T-helper 1 cell (primary cell): ENCODE measurements at places on chromosomes 3 and 15.

DNA sequence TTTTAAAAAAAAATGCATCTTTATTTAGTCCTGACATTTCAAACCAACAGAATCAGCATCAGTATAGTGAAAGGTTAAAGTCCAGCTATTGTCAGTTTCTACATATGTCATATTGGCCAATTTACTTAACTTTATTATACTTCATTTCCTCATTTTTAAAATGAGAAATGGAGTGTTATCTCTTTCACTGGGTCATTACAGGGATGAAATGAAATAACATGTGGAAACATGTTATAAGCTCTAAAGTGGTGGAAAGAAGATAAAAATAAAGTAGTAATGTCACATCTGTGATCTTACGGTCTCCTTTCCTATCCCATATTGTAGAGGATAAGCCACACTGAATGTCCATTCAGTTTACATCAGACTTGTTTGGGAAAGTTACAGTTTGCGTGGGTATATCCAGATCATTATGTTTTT is 780.1 kb downstream of the TUSC7 start:
- no peak for DNase-seq

DNA sequence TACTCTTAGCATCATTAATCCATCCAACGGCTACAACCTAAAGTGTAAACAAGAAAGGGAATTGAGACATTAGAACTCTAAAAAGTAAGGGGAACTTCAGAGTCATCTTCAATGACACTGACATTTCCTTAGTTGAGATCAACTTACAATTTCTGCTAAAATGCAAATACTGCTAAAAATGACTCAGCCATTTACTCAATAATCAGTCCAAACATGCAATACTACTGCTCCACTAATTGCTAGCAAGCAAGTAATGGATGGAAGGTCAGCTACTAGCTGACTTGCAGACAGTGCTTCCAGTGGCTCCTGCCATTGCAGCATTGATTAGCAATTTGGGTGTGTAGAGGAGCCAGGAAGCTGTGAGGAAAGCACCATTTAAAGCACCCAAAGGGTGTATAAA is 28.4 kb downstream of the CD200R1L start:
- no peak for DNase-seq

DNA sequence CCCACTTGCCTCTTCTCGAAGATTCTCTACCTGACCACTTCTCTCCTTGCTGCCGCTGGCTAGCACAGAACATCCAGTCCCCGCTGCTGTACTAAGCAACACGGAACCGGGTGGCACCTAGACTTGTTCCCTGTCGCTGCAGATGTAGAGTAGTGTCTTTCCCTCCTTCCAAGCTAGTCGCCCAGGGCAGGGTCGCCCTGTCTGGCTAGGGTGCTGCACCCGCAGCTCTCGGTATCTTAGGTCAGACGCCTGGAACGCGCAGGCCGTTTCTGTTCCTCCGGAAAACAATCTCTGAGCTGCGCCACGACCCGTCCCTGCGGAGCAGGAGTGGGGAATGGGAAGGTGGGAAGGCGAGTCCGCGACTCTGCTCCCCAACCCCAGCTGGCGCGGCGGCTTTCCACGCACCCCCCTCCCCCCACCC is 758 bp upstream of the SNX33 start:
- DNase-seq = no peak

DNA sequence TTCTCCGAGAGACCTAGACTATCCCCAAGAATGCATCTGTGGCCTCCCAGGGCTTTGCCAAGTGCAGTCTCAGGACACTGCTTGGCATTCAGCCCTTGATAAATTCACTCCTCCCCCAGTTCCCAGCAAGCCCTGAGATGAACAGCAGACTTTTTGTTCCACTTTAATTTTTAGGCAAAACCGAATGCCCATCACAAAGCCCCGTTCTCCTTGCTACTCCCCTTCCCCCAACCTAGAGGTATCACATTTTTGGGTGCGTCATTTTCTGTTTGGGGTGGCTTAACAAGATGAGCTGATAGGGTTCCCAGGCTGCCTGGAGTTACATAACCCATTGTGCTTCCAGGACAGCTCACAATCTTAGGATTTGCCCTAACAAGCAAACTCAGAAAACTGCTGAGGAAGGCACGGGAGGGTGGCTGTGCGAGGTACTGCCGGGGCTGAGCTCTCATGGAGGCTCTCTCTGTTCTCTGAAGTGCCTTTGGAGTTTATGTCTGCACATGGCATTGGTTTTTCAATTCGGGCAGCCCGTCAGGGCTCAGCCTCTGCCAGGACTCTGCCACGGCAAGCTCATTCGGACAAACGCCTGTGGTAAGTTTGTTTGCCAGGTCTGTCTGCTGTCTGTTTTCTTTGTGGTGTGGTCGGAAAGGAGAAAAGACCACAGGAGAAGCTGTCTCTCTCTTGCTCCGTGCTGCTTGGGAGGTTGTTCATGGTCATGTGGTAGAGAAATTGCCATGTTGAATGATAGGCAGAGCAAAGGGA is at the start of gene TRAK1:
Gene TRAK1, plus strand, starts transcription at position 385 of the 759 bp plus-strand sequence. Its CDS starts 113 bp downstream, at position 498.
- no peak for DNase-seq

GRCh38 chr3:61250784-61251173 is 473 bp downstream of the FHIT start:
- peak; percentile 19 for DNase-seq

DNA sequence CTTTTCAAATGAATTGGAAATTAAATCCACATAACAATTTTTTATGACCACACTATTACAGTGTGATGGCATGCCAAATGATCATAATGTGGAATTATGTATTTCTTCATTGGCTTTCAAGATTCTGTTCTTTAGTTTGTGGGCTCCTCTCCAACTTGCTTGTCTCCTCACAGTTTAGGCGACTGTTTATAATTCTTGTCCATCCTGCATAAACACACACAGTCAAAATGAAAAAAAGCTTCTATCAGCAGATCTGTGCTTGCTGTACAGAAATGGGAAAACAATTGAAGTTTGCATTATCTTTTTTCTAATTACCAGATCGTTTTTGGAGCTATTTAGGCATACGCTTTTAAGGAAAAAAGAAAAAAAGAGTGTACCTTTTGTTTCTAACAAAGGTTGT is 37.0 kb downstream of the OPA1 start:
- no peak for DNase-seq

DNA sequence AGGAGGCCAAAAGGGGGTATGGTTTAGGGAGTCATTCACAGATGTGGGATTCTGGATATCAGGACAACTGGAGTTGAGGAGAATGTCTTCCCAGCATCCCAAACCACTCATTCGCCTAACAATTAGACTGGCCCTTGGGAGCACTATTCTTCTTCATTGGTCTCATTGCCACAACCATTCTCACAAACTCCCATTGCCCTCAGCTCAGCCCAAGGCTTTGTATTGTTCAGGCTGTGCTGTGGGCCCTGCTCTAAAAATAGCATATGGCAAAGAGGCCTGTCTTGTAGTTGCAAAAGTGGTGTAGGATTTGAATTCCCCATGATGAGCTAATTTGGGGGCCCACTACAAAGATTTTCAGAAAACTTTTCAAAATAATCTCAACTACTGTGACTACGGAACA is 6.3 kb upstream of the ADAMTS9 start:
- DNase-seq = no peak

DNA sequence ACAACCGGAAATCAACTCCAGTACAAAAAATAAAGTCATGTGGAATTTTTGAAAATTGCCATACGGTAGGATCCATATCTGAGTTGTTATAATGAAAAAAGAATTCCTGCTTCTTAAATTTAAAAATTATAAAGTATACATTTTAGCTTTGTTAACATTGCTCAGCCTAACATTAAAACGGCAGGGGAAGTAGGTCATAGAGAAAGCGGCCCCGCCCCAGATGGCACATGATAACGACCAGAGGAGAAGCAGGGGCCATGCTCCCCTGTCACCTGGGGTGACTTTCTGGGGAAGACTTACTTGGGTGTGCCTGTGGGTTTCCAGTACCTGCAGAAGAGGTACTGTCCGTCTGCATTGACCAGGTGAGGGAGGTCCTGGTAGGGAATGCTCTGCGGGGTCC is 921 bp downstream of the MGLL start:
- DNase-seq = no peak

- DNase-seq = no peak
Measured at GRCh38 chr3:191961529-191961928, 500.6 kb downstream of the PYDC2 start.

DNA sequence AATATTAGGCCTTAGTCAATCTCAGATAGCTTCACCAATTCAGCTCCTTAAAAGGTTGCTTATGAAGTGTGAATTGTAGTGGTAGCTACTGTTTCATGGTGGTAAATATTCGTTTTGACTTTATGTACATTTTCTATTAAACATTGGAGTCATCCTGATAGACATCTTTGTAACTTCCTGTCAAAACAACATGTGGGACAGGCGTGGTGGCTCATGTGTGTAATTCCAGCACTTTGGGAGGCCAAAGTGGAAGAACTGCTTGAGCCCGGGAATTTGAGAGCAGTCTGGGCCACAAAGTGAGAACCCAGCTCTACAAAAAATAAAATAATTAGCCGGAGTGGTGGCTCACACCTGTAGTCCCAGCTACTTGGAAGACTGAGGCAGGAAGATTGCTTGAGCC is 2.0 kb upstream of the TRIM59 start:
- DNase-seq = no peak

- DNase-seq = no peak
Measured at GRCh38 chr15:63843901-63844317, 10.2 kb upstream of the HERC1 start.

DNA sequence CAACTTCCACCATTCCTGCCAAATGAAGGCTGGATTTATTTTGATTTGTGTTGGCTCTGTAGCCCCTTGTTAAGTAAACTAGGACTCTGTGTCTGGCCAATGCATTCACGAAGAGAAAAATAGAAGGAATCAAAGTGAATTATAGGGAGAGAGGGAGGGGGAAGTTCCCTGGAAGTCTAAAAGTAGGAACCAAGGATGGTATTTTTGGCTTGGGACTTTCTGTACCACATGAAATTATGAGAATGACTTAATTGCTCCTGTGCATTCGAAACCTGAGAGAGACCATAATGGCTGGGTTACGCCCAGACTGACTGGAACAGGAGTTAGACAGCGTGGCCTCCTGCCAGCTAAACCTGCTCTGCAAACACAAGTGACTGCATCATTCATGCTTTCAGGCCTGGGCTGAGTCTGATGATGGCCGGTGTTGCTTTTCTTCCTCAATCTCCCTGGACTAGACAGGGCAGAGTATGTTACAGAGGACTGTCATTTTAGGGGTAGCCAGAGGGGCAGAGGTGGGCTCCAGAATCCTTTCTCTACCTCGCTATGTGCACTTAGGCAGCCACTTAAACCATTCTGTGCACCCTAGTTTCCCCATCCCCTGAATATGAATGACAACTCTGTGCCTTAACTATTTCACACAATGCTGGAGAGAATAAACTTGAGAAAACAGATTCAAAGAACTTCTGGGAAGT is 58.9 kb downstream of the MYO1E start:
- no peak for DNase-seq

DNA sequence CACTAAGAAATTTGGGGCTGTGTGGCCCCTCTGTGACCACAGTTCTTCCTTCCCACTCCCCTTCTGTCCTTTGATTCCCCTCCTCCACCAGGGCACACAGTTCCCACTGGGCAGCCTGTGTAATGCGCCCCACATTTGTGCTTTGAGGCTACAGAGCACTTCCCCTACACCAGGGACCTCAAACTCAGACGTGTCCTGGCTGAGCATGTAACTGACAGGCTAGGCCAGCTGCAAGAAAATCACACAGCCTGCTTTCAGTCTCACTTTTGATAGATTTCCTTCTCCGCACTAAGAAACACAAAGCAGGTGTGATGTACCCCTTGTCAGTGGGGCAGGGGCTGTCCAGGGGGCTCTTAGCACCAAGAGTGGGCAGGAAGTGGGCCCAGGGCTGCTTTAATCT is 29.6 kb downstream of the PRKCD start:
- DNase-seq = no peak

- DNase-seq = no peak
Measured at GRCh38 chr3:34038131-34038530, 239.7 kb downstream of the PDCD6IP start.

- DNase-seq = no peak
Measured at GRCh38 chr3:40186508-40186907, 123.0 kb upstream of the EIF1B start.

DNA sequence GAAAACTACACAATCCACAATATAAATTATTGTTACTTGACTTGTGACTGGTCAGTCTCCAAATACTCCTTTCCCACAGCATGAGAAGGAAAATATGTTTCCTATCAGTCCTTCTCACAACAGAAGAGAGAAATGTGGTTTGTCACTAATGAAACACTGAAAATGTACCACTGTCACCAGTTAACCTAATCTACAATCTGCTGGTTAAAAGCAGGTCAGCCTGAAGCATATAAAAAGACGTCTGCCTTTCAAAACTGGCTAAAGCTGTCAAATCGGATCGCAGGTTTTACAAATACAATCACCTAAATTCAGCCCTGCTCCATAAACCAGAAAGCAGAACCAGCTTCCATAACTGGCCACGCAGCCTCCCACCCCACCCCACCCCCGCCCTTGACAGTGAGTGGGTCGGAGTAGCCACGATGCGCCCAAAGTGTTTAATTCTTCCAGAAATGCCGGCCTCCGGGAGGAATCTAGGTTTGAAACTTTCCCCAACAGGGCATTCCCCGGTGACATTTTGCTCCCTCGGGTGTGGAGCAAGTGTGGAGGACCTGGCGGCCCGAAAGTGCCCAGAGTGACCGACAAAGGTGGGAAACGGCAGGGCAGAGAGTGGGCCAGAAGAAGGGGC is 682 bp downstream of the ETFA start:
- DNase-seq = no peak
